ENCODE measurements at places on chromosomes 7 and 10. TPM values are rescaled to one million over a fixed set of nuclear protein-coding genes. Genes with fewer than 3 reads are reported as not detected.

EGR2 gene
- 0.56 TPM for total RNA-seq

SLC18A3 gene
- not detected for total RNA-seq

VSTM2A gene
- not detected for total RNA-seq

ZNF485 gene
- 3.1 TPM for total RNA-seq

AKR1C3 gene
- total RNA-seq, result 0.18 TPM

HOXA10 gene
- total RNA-seq, result 0.28 TPM

COBL gene
- not detected for total RNA-seq

LRRTM3 gene
- under 0.01 TPM for total RNA-seq

TRIM73 gene
- 0.18 TPM for total RNA-seq

ERVW-1 gene
- not detected for total RNA-seq

GPR15LG gene
- not detected for total RNA-seq

C10orf67 gene
- 0.18 TPM for total RNA-seq

DNA sequence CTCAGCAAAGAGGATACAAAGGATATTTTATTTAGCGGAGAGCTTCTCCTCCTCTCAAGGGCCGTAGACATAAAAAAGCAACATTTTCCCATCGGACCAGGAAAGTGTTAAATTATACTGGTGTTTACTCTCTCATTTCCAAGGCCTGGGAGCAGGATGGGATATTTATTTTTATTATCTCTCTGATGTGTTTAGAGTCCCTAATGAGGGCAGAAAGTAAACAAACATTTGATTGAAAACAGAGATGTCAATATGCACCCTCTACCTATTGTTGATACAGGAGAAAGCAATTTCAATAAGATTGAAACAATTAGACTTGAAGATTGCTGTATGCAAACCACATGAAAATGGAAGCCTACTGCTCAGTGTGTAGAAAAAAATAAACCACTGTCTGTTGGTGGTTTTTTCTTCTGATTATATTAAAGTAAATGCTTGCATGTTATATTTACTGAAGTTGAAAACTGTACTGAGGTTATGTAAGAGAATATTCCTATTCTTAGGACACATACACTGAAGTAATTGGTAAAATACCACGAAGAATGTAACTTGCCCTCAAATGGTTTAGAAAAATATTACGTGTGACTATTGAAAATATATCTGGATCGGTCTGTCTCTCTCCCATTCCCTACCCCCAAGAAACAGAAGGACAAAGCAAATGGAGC is 59.3 kb downstream of the ATXN7L1 start:
- DNase-seq, result peak; percentile 10

GRCh38 chr7:25207887-25208286 is 20.4 kb downstream of the NPVF start:
- no peak for DNase-seq

- no peak for DNase-seq
Measured at GRCh38 chr10:93190372-93190771, 116.7 kb downstream of the CYP26A1 start.

DNA sequence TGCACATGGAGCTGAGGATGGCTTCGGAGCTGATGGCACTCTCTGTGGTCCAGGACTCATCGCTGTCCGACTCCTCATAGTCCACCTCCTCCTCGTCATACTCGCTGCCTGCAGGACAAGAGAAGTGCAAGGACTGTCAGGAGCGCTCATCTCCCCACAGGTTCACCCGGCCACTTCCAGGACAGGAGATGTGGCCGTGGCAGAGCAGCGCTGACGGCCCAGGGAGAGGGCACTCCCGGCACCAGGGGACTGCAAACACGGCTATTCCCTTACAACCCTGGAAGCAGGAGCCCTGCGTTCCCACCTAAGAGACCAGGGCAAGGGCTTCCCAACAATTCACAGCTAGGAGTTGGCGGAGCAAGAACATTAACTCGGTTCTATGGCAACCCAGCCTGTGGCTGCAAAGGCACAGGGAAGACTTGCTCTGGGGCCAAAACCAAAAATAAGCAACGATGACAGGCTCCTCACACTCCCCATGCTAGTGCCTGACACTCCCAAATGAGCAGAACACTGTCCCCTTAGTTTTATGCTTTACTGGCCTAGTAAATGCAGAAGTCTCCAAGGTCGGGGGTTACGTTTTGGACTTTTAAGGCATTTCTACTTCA is 100.9 kb downstream of the TAX1BP1 start:
- no peak for DNase-seq

DNA sequence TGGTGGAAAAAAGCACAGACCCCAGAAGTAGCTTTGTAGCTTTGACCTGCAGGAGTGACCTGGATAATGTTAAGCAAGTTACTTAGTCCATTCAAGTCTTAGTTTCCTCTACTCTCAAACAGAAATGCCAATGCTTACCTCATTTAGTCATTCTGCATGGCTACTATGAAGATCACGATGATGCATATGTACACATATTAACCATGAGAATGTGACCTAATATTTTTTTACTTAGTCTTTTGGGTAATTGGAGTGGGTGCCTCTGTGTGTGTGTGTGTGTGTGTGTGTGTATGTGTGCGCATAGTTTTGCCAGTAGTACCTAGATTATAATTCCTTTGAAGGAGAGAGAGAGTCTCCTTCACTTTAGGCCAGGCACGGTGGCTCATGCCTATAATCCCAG is 95.8 kb downstream of the NRP1 start:
- peak; percentile 96 for DNase-seq

DNA sequence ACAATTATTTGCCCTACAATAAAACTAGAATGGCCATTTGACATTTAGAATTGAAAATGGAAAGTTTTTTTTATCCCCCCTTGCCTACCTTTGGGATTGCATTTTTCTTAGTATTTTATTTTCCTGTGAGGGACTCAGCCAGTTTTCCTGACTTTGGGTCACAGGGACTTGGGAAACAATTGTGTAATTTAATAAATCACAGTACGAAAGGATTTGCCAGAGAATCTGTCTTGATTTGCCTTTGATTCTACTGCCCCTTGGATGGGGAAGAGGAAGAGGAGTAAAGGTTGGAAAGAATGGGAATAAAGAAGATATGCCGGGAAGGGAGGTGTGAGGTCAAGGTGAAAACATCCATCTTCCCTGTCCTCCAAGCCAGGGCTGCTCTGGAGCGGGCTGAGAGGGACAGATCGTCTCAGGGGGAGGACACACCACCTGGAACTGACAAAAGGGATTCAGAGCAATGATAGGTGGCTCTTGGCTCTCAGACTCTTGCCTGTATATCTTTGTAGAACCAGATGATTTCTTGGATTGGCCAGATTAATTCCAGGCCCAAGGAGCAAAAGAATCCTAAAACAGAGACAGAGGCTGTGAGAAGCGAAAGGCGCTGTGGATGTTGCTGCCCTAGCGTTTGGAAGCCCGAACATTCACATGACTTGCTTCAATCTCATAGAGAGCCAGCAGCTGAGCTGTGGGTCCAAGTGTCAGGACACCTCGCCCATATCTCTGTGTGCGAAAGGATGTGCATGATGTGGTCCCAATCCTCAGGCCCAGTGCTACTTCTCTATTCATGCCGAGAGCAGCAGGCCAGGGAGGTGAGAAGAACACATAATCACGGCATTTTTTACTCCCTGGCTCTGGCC is 50.3 kb upstream of the ZEB1 start:
- no peak for DNase-seq

DNA sequence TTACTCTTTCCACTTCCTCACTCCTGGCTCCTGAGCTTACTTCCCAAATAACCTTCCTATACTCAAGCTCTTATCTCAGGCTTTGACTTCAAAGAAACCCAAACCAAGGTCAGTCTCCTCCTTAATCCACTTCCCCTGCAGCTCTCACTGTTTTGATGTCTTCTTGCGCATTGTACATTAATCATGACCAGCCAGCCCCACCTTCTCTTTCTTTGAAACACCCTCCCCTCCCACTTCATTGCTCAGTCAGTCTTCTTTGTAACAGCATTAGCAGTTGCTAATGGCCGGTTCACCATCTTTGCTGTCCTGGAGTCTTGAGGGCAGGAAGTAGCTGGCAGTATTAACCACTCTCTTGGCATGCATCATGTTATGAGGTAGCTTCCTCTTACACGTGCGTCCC is 57.9 kb upstream of the CHCHD3 start:
- no peak for DNase-seq

DNA sequence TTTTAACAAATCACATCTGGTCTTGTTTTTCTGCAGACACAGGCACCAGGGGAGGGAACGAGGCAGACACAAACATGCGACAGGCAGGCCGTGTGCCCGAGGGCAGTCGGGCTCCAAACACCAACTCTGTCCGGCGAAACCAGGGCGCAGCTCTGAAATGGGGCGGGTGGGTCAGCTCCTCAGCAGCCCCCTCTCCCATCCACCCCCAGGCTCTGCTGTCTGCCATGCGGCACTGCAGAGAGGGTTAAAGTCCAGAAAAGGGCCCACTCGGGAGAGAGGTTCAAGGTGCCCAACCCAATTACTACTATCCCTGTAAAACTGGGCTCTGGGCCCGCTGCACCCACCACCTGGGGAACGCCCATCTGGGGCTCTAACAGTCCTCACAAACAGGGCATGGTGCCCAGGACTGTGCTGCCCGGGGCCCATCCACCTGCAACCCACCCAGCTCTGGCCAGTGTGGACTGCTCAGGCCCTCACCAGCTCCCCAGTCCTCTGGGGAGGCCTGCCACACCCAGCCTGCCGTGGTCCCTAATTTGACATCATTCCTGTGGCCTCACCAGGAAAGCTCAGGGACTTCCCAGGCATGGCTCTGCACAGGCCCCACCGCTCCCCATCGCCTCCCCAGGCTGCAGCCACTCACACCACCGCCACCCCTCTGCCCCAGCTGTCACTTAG is 18.7 kb downstream of the YKT6 start:
- no peak for DNase-seq

DNA sequence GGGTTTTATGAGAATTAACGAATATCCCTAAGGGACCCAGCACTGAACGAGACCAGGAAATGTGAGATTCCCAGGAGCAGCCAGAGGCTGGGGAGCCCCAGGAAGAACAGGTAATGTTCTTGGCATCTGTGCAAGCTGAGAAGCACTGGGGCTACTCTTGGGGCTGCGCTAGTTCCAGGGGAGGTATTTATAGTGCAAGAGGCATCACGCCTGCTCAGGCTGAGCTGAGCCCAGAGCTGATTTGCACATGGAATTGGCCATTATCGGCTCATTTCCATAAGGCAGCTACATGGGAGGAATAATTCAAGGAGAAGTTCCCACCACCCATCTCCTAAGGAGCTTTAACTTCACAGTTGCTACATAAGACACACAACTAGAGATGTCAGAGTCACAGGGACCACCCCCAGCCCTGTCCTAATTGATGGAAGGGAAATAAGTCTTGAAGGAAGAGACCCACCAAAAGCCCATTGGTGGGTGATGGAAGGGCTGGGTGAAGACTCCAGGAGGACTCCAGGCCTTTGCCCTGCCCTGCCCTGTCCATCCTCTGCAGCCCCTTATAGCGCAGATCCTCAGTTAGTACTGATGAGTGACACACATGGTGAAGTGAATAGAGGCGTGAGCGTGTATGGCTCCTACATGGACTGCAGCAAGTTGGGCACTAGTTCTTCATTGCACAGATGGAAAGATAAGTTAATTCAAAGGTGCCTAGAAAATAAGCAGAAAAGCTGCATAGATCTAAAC is 178.9 kb downstream of the GRID1 start:
- no peak for DNase-seq

DNA sequence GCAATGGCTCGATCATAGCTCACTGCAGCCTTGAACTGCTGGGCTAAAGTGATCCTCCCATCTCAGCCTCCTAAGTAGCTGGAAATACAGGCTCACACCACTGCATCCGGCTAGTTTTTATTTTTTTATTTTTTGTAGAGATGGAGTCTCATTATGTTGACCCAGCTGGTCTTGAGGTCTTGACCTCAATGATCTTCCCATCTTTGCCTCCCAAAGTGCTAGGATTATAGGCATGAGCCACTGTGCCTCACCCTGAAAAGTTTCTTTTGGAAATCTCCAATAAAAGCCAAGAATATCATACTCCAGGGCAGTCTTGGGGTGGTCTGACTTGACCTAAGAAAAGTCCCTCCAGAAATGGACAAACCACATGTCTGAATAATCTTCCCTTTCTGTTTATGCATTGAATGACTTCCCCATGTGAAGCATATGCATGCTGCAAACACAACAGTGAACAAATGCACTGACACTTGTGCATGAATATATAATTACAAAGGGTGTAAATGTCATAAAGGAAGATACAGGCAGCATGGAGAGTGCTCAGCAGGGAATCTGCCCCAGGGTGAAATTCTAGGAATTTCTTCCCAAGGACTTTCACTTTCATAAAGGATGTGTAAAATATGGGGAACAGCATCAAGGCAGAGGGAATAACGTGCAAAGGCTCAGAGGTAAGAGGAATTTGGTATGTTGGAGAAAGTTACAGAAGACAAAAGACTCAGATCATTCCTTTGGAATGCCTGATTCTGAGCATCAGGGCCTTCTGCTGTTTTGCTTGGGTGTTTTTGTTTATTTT is 142.4 kb upstream of the LYZL1 start:
- DNase-seq, result no peak

GRCh38 chr10:89301232-89301631 is 614 bp upstream of the IFIT2 start:
- DNase-seq, result peak; percentile 43

GRCh38 chr10:72009051-72009424 is 44.8 kb downstream of the CHST3 start:
- DNase-seq, result no peak

GRCh38 chr7:64639267-64640001 is 26.5 kb upstream of the ZNF107 start:
- DNase-seq, result no peak

DNA sequence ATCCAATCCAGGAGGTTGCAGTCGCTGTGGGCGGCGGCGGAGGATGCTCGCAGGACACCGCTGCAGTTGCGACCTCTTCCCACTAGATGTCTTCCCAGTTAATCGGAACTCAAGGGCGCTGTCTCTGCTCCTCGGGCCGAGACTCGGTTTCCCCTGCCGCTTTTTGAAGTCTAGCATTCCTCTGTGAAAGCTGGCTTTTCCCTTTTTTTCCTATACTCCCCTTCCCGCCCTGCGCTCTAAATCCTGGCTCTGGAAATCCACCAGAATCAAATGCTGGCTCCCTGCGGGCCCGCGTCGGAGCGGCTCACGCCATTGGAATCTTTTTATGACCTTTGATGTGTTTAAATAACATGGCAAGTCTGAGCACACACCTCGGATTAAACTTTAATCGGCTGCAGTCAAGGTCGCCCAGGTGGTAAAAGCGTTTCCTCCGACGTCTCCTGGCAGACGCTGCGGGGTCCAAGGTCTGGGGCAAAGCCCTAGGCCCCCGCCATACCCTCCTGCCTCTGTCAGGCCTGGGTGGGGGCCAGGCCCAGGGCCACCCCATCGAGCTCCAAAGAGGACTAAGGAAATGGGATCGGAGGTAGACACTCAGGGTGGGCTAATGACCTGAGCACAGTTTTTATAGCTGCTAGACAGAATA is 10.7 kb upstream of the HOXA13 start:
- peak; percentile 32 for DNase-seq

DNA sequence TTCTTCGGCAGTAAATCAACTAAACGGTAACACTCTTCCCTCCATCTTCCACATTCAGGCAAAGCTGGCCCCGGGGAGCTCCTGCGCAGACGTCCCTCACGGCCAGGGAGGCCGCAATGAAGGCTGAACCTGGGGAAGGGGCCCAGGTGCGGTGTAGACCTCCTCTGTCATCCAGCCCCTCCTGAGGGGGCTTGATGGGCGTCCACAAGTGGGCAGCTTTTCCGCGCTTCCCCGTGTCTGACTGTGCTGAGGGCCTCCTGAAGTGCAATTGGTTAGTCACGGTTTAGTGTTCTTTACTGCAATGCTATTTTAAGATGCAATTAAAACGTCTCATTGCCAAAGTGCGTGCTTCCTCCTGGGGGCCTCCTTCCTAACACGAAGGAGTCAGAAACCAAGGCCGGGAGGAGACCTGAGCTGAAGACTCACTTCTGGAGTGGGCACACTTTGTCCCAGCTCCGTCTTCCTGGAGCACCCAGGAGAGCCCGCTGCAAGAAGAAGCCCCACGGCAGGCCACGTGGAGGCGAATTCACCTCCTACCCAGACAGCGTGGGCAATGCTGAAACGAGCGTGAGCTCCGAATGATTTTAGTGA is 173.3 kb downstream of the ELFN1 start:
- DNase-seq, result peak; percentile 12

Data from IMR-90 (cell line).